Myocyte (in vitro differentiated cells): ENCODE measurements at places on chromosomes 2 and 18.
A peak's percentile ranks its signal among the peaks of the same experiment; 100 is the strongest.

DNA sequence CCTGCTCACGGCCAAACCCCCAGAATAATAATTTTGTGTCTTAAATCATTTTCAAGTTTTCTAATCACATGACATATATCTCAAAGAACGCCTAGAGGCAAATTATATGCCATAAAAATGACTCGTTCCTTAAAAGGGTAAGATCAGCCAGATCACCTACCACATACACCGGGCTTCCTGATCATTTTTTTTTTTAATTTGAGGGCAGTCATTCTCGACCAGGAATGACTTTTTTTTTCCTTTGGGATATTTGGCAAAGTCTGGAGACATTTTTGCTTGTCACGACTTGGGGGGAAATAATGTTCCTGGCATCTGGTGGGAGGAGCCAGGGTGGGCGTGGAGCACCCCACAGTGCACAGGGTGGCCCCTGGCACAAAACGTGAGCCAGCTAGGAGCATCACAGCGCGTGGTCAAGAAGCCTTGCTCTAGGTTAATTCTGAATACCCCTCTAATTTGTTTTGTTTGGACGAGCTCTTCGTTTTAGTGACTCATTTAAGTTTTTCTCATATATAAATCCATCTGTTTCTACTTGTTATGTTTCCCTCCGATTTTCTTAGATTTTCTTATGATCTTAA, 94.9 kb downstream of the TWIST2 start:
- no peak for DNase-seq

GRCh38 chr2:210480079-210480478, 3.5 kb upstream of the LANCL1 start:
- DNase-seq: no peak

DNA sequence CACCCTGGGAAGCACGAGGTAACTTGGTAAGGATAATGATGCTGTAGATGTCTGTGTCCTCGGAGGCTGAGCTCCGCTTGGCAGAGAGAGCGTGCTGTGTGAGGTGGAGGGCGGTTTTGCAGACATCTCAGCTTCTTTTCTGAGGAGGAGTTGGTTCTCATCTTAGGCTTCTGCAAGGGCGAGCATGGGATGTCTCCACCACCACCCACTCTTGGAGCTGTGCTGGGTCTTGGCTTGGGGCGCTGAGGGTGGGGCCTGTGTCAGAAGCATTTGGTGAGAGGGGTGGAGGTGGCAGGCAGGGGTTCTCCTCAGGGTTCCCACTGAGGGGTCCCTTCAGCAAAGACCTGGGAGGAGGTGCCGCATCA, 9.2 kb downstream of the OXER1 start:
- DNase-seq: no peak

DNA sequence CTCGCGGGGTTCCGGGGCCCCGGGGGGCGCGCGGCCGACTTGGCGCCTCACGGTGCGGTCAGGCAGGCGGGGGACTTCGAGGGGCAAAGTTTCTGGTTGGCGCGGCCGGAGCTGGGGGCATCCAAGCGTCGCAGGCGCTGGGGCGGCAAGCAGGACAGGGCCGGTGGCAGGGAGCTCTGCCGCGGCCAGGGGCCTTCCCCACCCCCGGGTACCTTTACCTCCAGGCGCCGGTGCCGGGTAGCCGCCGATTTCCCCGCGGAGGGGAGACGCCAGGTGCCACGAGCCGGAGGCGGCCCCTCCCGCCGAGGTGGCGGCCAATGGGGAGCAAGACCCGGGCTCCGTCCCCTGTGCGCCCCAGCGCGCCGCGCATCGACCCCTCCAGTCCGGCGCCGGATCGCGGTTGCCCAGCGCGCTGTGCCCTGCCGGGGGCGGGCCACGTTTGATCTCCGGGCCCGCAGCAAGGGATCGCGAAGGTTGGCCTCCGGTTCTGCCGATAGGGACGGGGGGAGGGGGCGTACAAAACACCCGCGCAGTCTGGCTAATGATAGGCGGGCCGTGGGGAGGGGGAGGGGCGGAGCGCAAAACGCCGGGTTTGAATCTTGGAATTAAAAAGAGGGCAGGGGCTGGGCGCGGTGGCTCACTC, at the start of gene ST8SIA5:
TSS of gene ST8SIA5 (minus strand) at position 495 of the 643 bp plus-strand sequence. CDS start 545 bp downstream, outside the sequence.
- peak; percentile 53 for DNase-seq

- DNase-seq: peak; percentile 23
Measured at GRCh38 chr2:108910011-108910431, 79.0 kb downstream of the EDAR start.

- no peak for DNase-seq
Measured at GRCh38 chr18:35060122-35060815, 19.1 kb downstream of the MAPRE2 start.

- DNase-seq: no peak
Measured at GRCh38 chr18:43964666-43965065, 687.4 kb upstream of the SYT4 start.

DNA sequence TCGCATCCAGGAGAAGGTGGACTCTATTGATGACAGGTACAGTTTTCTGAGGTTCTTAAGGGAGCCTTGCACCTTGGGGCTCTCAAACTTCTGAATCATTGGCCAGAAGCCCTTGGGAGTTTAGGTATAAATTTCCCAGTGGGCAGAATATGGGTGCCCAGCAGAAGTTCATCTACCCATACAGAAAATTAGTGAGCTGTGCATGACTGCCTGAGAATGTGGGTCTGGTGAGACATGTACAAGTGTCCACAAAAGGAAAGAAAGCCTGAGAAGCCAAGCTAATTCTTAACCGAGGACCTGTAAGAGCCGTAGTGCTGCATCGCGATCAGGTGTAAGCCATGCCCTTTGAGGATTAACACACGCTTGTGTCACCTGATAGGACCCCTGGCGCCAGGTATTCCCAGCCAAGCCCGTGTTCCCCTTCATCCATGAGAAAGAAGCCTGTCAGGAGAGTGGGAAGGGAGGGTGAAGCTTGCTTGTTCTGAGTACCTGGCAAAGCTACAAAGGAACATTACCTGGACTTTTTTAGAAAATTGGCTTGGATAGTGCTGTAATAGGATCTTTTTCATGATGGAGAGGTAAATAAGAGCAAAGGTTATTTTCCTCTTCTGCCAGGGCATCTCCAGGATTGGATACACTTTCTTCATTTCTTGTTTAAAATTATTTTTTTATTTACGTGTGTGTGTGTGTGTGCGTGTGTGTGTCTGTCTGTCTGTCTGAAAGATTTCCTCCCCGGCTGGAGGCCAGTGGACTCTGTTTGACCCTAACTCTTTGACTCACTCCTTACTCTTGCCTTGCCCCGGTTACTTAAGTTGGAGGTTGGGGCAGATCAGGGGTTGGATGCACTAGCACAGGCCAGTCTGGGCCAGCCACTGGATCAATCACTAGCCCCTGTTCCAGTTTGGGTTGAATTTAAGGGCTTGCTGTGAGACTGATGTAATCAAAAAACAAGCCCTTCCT, 90.4 kb upstream of the EML6 start:
- DNase-seq: peak; percentile 31

DNA sequence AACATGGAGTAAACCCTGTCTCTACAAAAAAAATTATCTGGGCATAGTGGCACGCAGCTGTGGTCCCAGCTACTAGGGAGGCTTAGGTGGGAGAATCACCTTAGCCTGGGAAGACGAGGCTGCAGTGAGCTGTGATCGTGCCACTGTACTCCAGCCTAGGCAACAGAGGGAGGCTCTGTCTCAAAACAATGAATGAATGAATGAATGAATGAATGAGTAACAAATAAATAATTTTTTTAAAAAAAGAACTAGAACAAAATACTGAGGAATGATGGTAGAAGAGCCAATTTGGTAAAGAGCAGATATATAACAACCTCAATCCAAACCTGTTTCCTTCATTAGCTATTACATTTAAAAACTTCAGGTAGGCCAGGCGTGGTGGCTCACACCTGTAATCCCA, 60.1 kb downstream of the STRN start:
- DNase-seq: no peak

- no peak for DNase-seq
Measured at GRCh38 chr2:127313406-127313805, 19.5 kb upstream of the ERCC3 start.

- no peak for DNase-seq
Measured at GRCh38 chr2:101466426-101466825, 8.5 kb downstream of the RFX8 start.

GRCh38 chr2:71566372-71566771, 113.0 kb downstream of the DYSF start:
- no peak for DNase-seq

GRCh38 chr2:18369760-18370159, 190.7 kb downstream of the RDH14 start:
- no peak for DNase-seq

- no peak for DNase-seq
Measured at GRCh38 chr2:240819858-240820606, at the start of gene KIF1A. Gene KIF1A, minus strand, starts transcription at chr2:240820219. Its CDS starts 22,467 bp downstream, at chr2:240797752.

DNA sequence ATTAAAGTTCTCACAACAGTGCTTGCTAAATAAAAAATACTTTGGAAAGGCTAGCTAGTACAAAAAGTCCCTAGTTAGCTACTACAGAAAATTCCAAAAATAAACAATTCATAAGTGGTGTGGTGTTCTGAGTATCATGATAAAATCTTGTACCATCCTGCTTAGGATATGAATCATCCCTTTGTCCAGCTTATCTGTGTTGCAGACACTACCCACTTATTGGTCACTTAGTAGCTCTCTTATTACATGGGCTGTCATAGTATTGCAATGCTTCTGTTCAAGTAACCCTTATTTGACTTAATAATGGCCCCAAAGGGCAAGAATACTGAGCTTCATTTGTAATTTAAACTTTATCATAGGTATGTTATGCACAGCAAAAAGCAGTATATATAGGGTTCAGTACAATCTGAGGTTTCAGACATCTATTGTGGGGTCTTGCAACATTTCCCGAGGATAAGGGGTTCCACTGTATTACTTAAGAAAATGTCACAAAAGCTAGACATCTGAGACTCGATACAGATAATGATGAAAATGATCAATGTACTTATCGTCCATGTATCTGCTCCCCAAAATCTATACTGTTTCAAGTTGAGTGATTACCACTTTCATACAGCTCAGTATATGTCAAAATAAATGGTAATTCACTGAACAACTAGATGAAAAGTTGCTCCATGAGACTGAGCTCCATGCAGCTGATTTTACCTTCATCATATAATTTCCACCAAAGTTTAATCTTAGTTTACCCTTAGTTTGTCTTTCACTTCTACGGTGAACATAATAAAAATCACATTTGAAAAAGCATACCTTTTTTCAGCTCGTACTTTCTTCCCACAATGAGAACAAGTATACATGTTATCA, 93.8 kb downstream of the C2orf74 start:
- peak; percentile 72 for DNase-seq

GRCh38 chr2:109604597-109604996, 9.2 kb downstream of the SEPTIN10 start:
- DNase-seq: no peak

DNA sequence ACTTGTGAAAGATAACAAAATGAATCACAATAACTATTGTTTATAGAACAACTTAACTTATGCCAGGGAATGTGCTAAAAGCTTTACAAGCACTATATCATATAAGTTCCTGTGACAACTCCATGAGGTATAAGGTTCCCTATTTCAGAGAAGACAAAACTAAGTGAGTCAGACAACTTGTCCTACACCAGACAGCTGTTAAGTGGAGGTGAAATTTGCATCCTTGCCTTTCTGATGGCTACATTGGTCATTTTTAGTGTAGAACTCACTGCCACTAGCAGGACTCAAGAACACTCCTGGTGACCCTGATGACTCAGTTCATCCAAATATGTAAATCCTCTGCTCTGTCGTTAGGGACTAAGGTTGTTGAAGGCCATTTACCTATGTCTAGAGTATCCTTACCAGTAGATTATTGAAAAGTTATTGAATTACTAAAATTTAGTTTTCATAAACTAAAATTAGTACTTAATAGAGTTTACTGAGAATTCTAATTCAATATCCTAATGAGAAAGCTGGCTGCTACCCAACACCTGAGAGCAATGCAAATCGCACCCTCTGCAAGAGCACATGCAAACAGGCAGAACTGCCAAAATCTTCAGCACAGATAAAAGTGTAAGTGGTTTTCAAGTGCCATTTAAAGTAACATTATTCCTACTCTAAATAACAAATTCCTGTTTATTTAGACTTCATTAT, 636.2 kb downstream of the NRXN1 start:
- DNase-seq: no peak

GRCh38 chr2:189024901-189025618, 50.9 kb downstream of the COL3A1 start:
- DNase-seq: no peak

- DNase-seq: no peak
Measured at GRCh38 chr2:128643221-128644065, 324.8 kb upstream of the HS6ST1 start.

DNA sequence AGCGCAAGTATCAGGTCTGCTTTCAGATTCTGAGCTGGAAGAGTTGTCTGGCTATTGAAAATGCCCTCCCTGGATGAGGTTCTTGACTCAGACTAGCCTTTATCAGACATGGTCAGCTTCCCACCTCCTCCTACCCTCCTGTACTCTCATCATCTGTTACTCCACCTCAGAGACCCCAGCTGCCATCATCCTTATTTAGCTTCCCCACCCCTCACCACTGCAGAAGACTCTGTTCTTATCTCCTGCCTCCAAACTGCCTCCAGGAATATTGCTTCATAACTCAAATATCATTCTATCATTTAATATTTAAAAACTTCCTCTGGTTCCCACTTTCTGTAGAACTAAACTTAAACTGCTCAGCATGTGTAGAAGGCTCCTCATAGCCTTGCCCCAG, 31.1 kb upstream of the PPP3R1 start:
- DNase-seq: no peak

DNA sequence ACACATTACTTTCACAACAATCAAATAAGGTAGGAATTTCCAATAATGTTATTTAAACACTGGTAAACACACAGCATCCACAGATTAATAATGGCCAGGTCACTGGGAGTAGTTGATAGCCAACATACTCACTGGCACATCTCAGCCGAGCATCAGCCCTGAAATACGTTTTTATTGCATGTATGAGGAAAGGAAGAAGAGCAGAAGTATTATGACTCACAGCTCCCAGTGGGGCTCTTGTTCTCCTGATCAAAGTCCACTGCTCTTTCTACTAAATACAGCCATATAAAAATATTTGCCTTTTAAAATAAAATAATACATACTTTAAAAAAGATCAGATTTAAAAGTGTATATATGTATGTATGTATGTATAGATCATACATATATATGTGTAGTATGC, 999.6 kb downstream of the SUCLG1 start:
- DNase-seq: no peak

DNA sequence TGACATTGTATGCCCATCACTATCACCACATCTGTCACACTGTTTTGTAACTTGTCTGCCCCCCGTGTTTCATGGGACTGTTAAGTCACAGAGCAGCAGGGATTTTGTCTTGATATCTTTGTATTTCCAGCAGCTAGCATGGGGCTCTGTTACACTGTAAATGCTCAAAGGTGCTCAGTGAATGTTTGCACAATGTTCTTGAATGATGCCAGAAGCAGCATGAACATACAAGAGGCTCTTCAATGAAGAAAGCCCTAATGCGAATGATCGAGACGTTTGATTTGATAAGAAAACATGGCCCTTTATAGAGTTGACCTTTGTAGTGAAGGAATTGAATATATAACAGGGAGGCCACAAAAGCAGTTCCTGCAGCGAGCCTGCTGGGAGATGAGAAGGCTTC, 120.9 kb upstream of the TTC39C start:
- no peak for DNase-seq

- no peak for DNase-seq
Measured at GRCh38 chr2:241008711-241009121, 10.3 kb downstream of the SNED1 start.
